ENCODE measurements at places on chromosomes 7 and 10.

DNA sequence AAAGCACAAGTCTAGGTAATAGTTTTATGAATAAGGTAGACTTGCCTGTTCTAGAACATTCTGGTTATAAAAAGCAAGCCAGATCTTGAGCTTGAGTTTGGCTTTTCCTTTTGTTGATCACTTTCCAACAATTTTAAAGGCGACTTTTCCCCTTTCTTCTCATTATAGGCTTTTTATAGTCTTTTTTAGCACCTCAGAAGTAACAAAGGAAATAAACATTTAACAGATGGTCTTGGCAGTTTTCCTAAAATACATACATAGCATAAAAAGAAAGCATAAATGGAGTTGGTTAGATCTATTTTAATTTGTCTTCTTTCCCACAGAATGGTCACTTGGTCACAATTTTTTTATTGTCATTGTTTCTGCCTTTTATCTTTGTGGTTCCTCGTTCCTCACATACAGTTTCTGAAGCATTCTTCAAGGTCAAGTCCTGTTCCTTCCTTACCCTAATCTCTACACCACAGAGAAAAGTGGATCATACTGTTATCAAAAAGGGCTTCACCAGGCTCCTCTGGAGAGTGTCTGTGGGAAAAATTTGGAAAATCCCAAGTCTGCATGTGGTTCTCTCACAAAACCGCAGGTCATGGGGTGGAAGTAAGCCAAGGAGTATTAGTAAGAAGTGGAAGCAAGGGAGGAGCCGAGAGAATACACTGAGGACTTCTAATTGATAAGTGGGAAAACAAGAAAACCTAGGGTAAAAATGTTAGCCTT is 31.3 kb downstream of the THNSL1 start:
- no peak for DNase-seq

DNA sequence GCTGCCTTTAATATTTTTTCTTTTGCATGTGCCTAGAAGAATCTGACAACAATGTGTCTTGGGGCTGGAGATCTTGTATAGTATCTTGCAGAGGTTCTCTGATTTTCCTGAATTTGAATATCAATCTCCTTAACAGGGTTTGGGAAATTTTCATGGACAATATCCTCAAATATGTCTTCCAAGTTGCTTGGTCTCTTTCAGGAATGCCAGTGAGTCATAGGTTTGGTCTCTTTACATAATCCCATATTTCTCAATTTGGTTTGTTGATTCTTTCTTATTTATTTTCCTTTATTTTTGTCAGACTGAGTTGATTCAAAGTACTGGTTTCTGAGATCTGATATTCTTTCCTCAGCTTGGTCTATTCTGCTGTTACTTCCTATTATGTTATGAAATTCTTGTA is 208.7 kb upstream of the GLI3 start:
- DNase-seq = no peak

GRCh38 chr7:151607464-151607867 is 87.8 kb upstream of the RHEB start:
- no peak for DNase-seq

DNA sequence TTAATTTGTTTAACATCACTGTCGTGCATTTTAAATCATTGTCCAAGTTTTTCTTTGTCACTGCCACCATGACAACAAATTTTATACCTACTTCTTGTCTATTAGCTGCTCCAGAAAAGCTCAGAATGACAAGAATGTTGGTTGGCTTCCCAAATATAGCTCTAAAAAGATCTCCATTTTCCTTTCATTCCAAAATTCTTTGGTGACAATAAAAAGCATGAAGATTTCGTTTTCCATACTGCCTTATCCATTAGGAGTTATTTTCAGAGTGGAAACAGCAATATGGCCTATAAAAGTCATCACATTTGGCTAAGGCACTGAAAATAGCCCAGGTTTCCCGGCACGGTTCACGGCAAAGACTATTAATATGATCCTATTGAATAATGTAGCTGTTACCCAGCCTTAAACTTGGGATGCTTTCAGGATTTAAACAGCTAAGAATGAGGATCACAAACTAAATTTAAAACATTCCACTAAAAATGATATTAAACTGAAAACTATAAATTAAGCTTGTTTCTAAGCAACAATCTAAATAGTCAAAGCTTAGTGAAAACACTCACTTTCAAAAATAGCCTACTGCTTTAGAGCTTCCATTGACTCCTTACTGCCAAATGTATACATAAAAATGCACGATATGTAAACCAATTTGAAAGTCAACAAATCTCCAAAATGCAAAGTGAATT is 2.7 kb downstream of the CTTNBP2 start:
- no peak for DNase-seq

GRCh38 chr10:76127984-76128589 is 696.7 kb downstream of the LRMDA start:
- DNase-seq = peak; percentile 35

DNA sequence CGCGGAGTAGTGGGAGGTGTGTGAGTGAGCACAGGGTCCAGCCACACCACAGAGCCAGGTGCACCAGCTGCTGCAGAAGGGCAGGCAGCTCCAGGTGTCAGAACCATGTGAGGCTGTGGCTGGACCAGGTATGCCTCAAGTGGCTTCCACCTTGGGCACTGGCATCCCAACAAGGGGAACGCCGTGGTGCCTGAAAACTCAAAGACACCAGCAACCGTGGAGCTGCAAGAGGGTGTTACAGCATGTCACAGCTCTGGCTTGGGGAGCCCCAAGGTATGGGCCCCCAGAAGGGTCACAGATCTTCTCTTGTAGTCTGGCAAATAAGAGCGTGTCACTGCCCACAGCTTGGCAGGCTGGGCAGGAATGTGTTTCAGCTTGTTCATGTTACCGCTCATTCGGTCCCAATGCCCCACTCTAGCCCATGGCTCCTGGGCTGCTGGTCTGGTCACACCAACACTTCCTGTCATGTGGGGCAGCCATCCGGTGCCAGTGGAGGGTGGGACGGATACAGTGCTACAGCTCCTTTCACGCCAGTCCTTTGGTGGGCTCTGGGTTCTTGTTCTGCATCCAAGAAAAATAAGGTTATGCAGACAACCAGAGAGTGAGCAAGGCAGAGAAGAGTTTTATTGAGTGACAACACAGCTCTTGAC is 29.8 kb downstream of the STRA8 start:
- no peak for DNase-seq

GRCh38 chr10:52853704-52854103 is 81.1 kb upstream of the MBL2 start:
- DNase-seq = no peak

DNA sequence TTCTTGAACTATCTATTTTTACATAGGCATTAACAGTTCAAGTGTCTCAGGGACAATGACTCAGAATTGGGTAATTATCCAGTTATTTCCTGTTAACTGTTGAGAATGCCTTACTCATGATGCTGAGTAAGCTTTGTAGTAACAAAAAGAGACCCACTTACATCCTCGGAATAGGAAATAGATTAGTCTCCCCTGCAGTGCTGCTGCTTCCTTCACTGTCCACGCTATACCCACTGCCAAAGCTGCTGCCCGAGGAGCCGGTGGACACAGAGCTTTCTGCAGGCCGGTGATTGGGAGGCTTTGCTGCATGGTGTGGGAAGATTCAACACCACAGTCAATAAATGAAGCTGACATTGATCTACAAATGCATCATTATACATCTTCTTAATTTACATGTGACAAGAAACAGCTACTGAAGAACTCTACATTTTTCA is 357.1 kb downstream of the PCLO start:
- no peak for DNase-seq

DNA sequence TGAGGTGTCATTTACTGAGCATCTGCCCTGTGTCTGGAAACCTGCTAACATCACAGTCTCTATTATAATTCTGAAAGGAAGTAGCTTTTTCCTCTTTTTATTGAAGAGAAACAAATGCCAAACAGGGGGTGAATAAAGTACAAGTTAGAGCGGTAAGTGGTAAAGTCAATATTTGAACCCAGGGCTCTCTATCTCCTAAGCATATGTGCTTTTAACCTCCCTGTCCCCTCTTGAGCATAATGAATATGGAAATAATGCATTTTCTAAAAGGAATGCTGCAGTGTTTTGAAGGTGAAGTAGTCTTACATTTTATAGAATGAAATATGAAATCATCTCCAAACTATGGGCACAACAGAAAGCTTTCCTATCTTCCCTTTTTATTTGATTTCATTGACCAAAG is 196.7 kb downstream of the KIAA1217 start:
- no peak for DNase-seq

DNA sequence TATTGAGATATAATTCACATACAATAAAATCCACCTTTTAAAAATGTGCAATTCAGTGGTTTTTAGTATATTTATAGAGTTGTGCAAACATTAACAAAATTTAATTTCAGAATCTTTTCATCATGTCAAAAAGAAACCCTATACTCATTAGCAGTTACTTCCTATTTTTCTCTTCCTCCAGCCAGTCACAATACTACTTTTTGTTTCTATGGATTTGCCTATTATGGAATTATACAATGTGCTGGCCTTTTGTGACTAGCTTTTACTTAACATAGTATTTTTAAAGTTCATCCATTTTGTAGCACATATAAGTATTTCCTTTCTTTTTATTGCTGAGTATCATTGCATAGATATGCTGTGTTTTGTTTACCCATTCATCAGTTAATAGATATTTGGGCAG is 199.9 kb upstream of the IMMP2L start:
- DNase-seq = no peak

DNA sequence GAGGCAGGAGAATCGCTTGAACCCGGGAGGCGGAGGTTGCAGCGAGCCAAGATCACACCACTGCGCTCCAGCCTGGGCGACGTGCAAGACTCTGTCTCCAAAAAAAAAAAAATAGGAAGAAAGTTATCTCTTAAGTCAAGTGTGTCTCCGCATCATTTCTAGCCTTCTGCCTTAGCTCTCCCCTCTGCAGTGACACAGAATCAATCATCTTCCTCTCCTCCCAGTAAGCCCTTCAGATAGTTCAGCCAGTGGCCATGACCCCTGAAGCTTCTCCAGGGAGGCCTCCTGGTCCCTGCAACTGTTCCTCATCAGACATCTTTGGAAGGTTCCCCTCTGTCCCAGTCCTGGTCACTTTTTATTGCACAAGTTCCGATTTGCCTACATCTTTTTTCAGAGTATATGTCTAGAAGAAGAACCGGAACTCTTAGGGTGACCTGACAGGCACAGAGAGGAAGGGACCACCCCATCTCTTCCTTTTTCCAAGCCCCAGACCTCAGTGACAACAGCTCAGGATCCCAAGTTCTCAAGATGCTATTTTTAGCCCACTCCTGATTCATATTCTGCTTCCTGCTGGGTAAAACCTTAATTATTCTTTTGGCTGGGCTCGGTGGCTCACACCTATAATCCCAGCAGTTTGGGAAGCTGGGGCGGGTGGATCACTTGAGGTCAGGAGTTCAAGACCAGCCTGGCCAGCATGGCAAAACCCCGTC is 6.6 kb upstream of the RHBDD2 start:
- DNase-seq = peak; percentile 60

- no peak for DNase-seq
Observed at GRCh38 chr7:155336812-155337602, 39.3 kb downstream of the INSIG1 start.

GRCh38 chr7:47950714-47951113 is 2.4 kb upstream of the PKD1L1 start:
- DNase-seq = no peak

GRCh38 chr10:86252079-86252478 is 114.5 kb downstream of the GRID1 start:
- no peak for DNase-seq

DNA sequence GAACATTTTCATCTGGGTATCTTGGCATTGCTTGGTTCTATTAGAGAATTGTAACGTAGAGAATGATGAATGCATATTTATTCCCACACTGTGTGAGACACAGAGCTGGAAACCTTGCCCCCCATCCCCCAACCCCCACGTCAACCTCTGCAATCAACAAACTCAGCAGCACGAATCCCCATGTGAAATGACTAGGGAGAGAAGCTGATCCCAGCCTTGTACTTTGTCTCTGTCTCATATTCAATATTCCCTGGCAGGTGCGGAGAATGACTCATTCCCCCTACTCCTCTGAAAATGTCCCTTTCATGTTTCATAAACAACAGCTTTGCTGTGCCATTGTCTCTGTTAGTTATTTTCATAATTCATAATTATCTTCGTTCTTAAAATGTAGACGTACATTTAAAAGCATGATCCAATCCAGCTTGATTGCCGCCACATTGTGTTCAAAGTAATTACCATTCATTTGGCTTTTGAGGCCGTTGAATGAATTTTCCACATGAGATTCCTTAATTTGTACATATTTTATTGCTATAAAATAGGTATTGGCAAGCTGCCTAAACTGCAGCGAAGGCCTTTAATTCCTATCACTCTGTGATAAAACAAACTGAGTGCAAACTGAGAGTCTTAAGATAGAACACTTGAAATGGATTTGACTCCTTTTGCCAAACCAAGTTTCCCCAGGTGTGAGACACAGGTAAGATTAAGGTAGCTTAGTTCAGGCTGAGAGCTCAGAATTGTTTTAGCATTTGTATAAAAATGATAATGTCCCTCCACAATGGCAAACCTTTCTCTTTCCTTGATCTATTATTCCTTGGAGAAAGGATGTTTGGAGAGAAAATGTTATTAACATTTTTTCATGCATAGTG is 920.2 kb downstream of the TYW1 start:
- DNase-seq = no peak

Measured in kidney (tissue), 22 donors.